ENCODE measurements at places on chromosomes 4 and X.

DNA sequence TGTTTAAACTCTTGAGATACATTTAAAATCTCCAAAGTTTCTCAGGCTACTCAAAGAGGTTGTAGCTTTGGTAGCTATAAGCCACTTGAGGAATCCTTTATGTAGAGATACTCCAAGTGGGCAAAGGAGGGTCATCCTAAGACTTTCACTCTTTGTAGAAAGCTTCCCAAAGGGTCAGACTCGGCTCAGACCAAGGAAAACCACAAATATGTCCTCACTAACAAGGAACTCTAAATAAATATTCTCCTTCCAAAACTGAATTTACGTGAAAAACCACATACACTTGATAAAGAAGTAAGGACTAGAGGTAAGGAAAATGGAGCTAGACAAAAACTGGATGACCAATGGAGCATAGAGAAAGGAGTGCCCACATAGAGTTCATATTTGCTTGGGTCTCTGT lies 41.7 kb upstream of the DDX60 start:
- DNase-seq, result no peak

DNA sequence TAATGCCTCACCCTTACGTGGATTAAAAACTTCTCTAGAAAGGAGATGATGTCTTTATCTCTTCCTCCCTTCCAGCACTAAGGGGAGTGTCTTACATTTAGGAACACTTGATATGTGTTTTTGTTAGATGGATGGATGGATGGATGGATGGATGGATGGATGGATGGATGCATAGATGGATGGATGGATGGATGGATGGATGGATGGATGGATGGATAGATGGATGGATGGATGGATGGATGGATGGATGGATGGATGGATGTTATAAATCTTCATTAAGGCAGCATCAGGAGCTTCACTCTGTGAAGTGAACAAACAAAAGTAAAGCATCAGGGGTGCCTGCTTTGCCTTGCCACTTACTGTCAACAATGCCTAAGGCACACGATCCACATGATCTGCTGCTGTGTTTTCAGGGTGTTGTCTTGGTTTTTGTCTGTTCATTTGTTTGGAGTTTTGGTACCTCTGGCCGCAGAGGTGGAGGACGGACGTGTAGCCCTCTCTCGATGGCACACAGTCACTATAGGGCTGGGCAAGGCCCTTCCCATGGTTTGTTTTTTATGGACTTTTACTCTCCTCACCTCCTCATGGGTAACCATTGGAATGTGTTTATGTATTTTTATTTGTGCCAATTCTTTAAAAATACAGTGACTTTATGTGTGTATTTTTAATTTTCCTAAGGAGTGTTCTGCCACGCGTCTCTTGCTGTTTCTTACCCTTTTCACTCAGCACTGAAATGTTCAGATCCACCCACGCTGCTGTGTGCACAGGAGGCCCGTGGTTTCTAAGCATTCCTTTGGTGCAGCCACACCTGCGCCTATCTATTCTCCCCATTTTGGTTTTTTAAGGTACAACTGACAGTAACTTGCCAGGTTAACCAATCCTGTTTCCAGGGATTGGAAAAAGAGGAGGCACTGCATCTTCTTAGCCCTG lies 91.8 kb upstream of the ENPP6 start:
- peak; percentile 40 for DNase-seq

DNA sequence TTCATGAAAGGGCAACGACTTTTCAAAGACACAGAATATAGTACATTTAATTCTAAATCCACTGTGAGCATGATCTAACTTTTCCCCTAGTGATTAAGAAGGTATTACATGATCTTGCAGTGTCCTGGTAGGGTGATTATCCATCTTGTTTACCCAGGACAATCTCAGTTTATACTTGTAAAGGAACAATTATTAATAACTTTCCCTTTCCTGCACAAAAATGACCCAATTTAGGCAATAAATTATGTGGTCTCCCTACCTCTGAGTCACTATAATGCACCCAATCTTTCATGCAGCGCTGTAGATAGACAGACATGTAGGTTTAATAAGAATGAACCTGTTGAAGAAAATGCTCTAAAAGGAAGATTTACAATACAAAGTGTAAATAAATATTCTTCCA lies 22.7 kb downstream of the UNC5C start:
- DNase-seq, result no peak

DNA sequence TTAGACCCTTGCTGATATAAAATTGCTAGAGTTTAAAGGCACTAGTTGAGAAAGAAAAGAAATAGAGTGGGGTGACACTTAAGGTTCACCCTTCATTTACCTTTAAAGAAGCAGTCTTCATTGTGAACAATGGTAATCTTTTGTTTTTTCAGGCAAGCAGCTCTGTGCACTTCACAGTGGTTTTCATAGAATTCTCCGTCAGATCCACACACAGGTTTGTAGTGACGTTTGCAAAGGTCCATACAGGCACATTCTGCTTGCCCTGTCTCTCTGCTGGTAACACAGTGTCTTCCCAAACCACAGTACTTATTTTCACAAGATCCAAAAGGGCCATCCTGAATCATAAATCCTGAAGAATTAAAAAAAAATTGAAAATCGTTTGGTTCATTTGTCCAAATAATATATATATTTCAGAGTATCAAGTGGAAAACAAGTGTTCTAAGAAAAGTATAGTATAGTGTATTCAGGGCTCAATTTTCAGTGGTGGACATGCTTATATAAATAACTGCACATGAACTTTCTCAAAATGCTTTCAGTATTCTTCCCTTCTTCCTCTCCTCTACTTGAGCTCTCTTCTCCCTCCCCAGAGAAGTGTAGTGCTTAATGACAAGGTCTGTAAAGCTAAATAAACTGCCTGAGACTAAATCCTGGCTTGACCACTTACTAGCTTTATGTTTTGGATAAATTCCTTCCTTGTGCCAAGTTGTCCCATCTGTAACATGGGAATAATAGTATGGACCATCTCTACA lies 243.3 kb downstream of the FSTL5 start:
- DNase-seq, result no peak

- peak; percentile 28 for DNase-seq
Measured at GRCh38 chrX:3638280-3638873, 75.1 kb downstream of the PRKX start.

GRCh38 chr4:53706422-53707032 lies 115.2 kb upstream of the LNX1 start:
- DNase-seq, result no peak

GRCh38 chr4:740656-741282 lies 35.1 kb downstream of the PCGF3 start:
- DNase-seq, result no peak

DNA sequence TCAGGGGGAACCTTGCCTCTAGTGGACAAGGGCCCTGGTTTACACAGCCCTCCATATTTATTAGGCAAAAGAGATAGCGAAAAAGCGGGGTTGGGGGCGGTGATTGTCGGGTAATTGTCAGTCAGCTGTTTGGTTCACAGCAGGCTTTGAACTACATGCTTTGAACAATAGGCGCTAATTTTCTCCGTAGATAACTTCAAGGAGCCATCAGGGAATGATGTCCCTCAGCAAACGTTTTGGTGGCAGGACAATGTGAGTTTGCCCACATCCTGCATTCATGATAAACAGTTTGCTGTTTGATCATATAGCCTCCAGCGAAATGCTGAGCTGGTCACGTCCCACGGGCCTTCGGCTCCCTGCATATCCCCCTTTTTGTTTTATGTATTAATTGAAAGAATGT lies 65.2 kb downstream of the KANTR start:
- no peak for DNase-seq

- DNase-seq, result no peak
Measured at GRCh38 chrX:49958727-49959485, 36.5 kb downstream of the CLCN5 start.

GRCh38 chr4:113325876-113326615 lies 276.6 kb downstream of the ANK2 start:
- DNase-seq, result no peak

- no peak for DNase-seq
Measured at GRCh38 chr4:1298461-1298860, 8.8 kb downstream of the MAEA start.

DNA sequence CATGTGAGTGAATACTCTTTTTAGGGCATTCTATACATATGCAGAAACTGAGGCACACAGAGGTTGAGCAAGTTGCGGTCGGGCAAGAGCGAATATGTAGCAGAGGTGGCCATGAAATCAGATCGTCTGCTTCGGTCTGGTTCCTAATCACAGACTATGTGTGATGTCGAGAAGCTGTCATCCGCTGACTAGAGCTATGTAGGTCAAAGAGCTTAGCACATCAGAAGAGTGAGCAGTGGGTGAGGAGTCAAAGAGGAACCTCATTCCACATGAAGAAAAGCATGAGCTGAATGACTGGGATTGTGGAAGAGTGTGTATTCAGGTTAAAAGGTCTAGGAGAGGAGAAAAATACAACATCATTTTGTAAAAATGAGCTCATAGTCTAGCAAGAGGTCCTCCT lies 19.0 kb downstream of the GAB3 start:
- DNase-seq, result no peak

DNA sequence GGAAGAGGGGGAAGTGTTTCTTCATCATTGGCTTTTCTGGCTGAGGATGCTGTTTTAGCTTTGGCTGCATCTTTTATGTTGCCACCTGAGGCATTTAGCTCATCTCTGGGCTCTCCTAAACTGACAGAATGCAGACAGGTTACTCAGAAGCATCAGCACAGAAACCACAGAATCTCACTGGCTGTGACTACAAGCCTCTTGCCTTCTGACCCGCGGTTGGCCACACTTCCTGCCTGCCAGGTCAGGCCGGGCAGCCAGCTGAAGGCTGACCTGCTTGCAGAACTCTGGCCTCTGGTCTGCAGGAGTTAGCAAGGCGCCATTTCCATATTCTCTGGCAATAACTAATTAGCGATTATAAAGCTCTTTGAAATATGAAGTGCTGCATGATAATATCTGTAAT lies 366.5 kb downstream of the MID1IP1 start:
- no peak for DNase-seq

DNA sequence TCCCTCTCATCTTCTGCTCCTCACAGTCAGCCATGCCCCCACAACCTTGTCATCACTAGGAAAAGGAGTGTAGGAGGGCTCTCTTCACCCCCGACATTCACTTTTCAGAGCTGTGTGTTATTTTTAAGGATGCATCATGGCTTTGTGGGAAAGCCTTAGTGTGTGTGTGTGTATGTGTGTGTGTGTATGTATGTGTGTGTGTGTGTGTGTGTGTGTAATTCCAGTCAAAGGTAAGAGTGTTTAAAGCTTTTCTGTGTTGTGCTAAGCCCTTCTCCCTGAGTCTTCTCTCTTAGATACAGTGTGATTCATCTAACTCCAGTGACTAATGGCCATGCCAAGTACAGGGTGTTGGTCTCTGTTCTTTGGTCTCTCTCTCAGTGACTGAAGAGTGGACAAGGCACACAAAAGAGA lies 76.6 kb downstream of the CHIC2 start:
- no peak for DNase-seq

GRCh38 chrX:148854306-148854705 lies 353.9 kb downstream of the AFF2 start:
- DNase-seq, result no peak

DNA sequence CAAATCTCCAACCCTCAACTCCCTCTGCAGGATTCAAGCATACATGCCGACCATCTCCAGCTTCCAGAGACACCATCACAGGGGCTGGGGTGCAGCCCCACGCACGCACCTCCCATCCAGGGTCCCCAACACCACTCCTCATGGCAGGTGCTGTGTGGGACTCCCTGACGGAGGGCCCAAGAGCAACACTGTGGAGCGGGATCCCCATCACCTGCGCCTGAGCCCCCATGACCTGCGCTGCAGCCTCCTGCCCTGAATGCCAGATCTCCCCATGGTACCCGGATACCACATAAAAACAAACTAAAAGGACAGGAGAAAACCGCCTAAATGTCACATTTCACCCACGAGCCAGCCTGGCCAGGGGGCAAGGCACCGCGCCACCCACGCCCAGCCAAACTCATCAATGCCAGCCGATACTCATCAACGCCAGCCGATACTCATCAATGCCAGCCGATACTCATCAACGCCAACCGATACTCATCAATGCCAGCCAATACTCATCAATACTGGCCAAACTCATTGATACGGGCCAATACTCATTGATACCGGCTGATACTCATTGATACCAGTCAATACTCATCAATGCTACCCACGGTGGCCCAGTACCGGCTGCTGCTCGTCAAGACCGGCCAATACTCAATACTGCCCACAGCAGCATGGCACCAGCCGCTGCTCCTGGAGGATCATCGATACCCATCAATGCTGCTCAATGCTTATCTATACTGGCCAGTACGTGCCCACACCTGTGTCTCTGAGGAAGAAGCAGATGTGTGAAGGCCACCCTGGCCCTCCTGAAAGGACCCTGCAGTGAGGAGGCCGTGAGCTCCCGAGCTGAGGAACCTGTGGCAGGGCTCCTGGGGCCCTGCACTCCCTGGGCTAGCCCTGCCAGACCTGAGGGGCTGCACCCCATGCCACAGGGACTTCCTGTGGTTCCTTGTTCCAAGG lies 6.2 kb downstream of the CTBP1 start:
- DNase-seq, result no peak

- DNase-seq, result no peak
Measured at GRCh38 chr4:41454423-41454822, 83.5 kb upstream of the LIMCH1 start.

DNA sequence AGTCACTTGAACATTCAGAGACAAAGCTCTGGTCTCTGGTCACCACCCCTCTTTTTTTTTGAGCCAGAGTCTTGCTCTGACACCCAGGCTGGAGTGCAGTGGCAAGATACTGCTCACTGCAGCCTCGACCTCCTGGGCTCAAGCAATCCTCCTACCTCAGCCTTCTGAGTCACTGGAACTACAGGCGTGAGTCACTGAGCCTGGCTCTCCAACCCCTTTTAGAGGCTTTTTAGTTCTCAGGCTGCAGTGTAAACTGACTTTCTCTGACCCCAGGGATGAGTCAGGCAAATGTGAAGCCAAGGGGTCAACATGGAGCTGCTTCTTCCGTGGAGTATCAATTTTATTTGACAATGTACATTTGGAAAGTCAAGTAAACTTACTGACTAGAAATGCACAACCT lies 229.2 kb downstream of the PTTG2 start:
- DNase-seq, result peak; percentile 19

DNA sequence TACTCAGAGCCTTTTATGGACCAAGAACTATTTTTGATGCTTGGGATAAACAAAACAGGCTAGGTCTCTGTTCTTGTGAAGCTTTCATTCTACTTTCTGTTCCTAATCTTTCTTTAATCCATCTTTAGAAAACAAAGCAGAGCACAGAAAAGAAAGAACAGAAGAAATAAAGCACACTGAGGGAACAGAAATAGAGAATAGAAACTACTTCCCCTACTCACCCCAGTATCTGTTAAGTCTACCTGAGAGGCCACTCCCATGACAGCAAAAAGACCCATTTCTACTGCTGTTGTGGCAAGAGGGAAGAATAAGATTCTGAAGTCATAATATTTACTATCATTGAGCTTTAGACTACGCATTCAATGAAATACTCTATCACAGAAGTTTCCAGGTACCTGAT lies 9.2 kb downstream of the RFC1 start:
- no peak for DNase-seq

GRCh38 chr4:99828477-99828876 lies 11.8 kb downstream of the DAPP1 start:
- DNase-seq, result no peak

- DNase-seq, result no peak
Measured at GRCh38 chr4:184596617-184597185, 52.5 kb downstream of the CASP3 start.
